ENCODE measurements at places on chromosomes 12 and 14.

DNA sequence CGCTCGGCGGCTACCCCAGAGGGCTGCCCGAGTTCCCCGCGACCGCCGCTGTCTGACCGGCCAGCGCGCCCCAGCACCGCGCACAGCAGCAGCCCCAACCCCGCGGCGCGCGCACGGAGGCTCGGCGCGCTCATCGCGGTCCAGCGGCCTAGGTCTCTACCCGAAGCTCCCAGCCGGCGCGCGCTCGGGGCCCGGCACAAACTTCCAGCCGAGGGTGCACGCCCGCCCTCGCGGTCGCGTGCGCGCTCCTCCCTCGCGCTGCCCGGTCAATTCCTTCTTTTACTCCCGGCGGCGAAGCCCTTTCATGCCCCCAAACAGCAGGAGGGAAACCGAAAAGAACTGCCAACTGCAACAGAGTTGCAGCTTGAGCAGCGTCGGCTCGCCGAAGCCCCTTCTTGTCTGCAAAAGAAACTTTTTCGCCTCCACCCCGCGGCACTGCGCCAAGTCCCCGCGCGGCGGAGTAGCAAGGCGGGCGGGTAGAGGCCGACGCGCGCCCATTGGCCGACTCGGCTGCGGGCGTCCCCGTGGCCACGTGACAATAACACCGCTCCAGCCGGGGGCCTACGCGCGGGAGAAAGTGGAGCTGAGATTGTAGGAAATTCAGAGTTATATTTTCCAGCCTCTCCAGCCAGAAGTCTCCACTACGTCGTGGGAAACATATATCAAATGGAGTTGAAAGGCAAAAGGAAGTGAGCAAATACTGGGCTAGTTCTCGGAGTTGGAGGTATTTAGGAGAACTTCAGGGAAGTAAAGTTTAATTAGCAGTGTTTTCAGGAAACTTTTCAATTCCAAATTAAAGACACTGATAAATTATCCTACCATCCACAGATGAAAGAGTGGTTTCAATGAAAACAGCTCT, at the start of gene LRIG3:
TSS of gene LRIG3 (minus strand) at position 403 of the 859 bp plus-strand sequence. CDS start at position 134, 269 bp downstream.
- DNase-seq, result peak; percentile 94

DNA sequence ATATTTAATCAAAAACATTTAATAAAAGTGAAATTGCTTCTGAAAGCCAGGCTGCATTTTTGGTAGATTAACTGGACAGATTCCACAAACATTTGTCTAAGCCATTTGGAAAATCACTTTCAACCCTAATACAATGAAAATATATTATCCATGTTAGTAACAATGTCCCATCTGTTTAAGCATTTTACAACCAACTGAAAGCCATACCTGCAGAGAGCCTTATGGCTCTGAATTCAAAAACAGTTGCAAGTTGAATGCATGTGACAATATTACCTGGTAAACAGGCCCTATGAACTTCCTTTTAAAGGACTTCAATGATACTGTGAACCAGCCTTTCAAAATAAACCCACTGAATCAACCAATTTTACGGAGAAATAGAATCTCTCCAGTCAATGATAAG, 468.1 kb downstream of the BTG1 start:
- no peak for DNase-seq

- no peak for DNase-seq
Observed at GRCh38 chr12:116066381-116067230, 210.9 kb downstream of the MED13L start.

DNA sequence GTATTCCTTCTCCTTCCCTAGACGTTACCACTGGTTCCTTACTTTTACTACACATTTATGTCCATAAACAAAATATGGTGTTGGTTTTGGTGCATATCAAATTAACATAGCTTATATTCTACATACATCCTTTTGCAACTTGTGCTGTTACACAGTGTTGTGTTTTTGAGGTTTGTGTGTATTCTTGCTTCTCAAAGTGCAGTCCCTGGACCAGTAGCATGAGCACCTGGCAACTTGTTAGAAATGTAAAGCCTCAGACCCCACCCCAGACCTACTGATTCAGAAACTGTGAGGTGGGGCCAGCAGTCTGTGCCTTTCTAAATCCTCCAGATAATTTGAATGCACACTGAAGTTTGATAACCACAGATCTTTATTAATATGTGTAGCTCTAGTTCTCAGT, 65.9 kb downstream of the RNFT2 start:
- no peak for DNase-seq

DNA sequence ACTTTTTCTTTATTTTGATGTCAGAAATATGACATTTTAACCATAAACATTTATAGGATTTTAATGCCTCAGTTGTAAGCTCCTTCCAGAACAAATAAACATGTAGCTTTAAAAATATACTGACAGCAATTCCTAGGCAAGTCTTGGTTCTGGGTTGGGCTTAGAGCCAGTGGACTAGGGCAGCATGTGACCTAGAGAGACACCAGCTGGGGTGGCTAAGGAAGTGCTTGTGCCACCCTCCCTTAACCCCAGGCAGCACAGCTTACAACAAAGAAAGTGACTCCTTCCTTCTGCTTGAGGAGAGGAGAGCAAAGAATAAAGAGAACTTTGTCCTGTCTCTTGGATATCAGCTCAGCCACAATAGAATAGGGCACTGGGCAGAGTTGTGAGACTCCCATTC, 61.6 kb upstream of the KTN1 start:
- DNase-seq, result no peak

GRCh38 chr14:66380143-66380542, 106.0 kb upstream of the CCDC196 start:
- DNase-seq, result no peak

DNA sequence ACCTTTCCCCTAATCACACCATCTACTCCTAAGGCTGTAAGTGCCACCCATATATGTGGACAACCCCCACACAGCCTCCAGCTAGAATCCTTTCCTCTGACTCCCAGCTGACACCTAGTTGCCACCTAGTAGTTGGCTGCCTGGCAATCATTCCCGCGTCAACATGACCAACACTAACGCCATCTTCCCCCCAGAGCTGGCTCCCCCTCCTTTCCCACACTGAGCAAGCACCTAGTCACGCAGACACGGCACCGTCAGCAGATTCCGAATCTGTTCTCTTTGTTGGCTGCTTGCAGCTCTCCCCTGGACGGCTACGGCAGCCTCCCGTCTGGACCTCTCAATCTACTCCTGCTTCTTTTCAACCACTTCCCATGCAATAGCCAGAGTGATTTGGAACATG, 27.7 kb downstream of the UBR7 start:
- DNase-seq, result no peak

DNA sequence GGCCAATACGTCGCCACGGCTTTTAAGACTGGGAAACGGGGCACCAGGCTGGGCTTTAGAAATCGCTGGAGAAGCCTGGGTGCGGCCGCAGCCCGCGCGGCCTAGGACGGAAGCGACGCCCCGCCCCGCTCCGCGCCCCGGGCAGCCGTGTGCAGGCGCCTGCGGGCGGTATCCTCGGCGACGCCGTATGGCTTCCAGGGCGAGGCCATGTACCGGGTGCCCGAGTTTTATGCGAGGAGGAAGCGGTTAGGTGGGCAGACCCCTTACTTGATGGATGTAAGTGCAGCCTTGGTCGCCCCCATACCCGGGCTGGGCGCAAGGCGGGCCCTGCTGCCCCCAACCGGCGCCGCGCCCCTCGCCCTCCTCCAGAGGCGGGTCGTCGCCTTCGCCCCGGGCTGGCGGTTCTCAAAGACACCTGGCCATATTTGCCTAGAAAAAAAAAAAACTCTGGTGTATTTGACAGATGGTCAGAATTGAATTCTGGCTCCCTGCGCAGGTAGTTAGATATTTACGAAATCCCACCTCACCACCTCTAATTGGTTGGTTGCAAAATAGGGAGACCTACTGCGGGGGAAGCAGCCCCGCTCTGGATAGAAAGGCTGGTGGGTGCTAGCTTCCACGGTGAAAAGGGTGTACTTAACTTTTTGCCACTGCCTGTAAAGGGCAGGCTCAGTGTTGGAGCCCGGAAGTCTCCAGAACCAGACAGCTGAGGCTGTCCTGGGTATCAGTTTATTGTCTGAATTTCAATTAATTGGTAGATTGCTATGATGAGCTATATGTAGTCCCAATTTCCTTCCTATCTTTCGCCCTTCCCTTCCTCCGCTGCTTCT, at the start of gene PPP1R36:
TSS of gene PPP1R36 (plus strand) at position 171 of the 830 bp plus-strand sequence. CDS start at position 208, 37 bp downstream.
- no peak for DNase-seq

DNA sequence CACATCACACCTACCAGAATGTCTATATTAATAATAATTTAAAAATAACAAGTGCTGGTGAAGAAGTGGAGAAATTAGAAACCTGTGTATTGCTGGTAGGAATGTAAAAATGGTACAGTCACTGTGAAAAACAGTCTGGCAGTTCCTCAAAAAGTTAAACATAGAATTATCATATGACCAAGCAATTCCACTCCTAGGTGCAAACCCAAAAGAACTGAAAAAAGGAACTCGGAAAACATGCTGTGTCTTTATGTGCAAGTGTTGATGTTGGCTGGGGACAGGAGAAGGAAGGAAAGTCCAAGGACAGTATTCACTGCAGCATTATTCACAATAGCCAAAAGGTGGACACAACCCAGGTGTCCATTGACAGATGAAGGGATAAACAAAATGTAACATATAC, 146.5 kb downstream of the TTC7B start:
- DNase-seq, result no peak
